Stimulated activated CD4-positive, alpha-beta T cell treated with anti-CD3 and anti-CD28 coated beads, Interleukin-1b, Interleukin-23, amount 100 ng/mL, for 1 hour (primary cell): ENCODE measurements at places on chromosomes 13 and 19.

- DNase-seq = no peak
Measured at GRCh38 chr19:13493516-13494310, 12.6 kb downstream of the CACNA1A start.

DNA sequence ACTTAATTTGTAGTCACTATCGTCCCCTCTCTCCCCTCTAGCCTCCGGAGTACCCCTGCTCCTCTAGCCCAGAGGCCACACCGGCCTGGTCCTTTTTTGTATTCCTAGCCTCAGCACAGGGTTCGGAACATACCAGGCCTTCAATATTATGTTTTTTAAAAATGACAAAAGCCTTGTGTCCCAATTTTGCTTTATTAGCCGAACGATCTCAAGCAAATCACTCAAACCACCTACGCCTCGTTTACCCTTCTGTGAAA lies 463 bp upstream of the POMP start:
- DNase-seq = no peak

- DNase-seq = peak; percentile 61
Measured at GRCh38 chr19:3210347-3211017, 14.0 kb upstream of the CELF5 start.

DNA sequence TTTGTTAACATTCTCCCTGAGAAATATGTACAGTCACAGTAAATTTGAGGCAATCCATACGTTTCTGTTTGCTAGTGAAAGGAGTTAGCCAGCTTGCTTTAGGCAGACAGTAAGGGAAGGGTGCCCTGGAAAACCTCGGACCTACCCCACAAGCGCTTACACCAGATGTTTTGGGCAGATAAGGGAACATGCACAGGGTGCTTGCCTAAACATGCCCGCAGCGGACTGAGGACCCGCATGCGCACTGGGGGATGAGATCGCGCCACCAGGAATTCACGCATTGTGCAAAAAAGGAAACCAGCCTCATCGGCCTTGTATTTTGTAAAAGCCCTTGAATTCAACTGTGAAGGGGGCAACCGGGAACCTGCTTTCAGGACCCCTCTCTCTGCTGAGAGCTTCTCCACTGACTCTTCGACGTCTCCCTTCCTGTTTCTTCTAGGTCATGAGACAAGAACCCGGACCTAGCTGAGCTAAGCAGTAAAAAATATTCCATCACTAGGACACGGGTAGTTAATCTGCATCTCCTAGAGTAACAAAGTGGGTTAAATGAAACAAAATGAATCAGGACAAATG lies 1399.2 kb upstream of the ATXN8OS start:
- no peak for DNase-seq

DNA sequence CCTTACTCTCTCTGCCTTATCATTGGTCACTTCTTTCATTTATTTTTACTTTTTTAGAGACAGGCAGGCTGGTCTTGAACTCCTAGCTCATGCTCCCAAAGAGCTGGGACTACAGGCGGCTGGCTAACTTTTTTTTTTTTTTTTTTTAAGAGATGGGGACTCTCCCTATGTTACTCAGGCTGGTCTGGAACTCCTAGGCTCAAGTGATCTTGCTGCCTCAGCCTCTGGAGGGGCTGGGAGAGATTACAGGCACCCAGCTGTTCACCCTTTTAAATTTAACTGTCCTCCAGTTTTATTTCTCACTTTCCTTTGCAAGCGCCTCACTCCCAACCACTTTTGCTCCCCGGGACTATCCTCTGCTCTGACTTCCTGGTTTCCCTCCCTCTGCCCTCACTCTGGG lies 5.6 kb upstream of the CLDN10 start:
- no peak for DNase-seq

DNA sequence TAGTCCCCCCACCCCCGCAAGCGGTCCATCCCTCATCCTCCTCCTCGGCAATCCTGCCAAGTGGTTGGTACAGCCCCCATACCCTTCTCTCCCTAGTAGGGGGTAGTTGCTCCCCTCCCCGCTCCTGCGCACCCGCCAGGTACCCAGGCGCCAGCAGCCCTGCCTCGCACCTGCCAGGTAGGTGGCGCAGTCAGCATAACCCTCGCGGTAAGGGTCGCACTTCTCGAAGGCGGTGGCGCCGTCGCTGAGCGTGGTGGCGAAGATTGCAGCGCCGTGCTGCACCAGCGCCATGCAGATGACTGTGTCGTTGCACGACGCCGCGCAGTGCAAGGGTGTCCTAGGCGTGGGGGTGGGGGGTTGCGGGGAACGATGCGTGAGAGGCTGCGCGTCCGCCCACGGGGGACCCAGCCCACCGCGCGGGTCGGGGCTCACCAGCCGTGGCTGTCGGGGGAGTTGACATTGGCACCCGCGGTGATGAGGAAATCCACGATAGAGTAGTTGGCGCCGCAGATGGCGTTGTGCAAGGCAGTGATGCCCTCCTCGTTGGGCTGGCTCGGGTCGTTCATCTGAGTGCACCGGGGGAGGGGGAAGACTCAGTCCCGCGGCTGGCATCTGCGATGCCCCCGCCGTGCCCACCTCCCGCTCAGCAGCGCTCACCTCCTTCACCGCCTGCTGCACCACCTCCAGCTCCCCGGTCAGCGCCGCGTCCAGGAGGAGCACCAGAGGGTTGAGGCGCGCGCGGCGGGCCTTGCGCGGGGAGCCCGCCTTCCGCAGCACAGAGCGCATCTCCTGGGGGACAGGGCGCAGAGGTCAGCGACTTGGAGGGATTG lies 15.2 kb upstream of the ERCC2 start:
- DNase-seq = no peak
